ENCODE measurements at places on chromosomes 3 and 15.
A peak's percentile ranks its signal among the peaks of the same experiment; 100 is the strongest.

DNA sequence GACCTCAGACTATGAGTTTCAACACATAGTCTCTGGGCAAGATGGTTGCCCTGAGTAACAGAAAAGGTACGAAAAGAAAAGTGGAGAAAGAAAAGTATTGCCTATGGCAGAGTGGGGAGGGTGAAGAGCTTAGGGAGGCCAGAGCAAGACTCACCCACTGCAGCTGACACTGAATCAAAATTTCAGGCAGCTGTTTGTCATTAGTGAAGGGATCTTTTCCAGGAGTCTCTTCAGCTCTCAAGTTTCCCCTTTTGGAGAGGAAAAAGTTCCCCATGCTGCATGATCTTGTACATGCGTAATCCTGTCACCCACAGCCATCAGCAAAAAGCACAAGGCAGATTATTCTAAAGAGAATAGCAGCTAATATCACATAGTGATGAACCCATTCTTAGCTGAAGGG, 616.9 kb upstream of the GBE1 start:
- no peak for DNase-seq

- DNase-seq: no peak
Observed at GRCh38 chr3:189766416-189766815, 135.2 kb downstream of the TP63 start.

DNA sequence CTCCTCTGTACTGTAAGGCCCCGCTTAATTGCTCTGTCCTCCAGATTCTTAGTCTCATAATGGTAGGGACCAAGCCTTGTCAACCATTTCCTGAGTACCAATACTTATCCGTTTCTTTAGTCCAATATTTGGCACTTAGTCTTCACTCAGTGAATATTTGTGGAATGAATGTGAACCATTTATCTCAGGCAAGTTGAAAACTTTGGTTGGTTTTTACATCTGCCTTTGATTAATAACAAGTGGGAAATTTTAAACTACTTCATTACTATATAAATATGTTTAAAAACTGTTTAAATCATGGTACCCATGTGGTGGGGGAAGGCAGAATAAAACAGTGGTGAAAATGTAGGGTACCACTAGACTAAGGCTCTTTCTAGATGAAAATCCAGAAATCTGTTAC, 15.2 kb downstream of the CA12 start:
- DNase-seq: no peak

DNA sequence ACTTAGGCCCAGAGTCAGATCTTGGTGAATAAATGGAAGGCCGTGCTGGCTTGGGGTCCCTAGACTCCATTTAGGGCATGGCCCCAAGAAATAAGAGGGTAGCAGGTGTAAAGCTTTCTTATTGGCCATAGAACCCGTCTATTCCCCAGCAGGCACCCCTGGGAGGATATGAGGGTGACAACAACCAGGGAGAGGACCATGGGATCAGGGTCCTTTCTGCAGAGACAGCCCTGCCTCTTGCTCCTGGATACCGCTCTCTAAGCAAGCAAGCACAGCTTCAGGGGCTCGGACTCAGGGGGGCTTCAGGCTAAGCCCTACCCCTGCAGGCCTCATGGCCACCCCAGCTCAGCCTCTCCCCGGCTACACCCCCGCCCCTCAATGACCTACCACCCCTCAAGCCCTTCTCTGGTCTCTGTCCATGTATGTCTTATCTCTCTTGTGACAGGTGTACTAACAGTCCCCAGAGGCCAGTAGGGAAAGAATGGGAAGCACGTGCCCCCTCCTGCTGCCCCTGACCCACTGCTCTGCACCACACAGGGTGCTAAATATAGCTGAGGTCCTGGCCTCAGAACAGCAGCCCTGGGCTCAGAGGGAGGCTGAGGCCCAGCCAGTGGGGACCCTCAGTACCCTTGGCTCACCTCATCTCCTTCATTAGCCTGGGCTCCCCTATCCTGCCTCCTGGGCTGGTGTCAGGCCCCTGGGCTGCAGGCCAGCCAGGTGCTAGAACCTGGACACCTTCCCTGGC, 1.9 kb downstream of the XIRP1 start:
- DNase-seq: no peak

- peak; percentile 10 for DNase-seq
Observed at GRCh38 chr3:186025161-186025560, 83.7 kb downstream of the ETV5 start.

GRCh38 chr3:118912188-118912587, 122.5 kb downstream of the IGSF11 start:
- no peak for DNase-seq

DNA sequence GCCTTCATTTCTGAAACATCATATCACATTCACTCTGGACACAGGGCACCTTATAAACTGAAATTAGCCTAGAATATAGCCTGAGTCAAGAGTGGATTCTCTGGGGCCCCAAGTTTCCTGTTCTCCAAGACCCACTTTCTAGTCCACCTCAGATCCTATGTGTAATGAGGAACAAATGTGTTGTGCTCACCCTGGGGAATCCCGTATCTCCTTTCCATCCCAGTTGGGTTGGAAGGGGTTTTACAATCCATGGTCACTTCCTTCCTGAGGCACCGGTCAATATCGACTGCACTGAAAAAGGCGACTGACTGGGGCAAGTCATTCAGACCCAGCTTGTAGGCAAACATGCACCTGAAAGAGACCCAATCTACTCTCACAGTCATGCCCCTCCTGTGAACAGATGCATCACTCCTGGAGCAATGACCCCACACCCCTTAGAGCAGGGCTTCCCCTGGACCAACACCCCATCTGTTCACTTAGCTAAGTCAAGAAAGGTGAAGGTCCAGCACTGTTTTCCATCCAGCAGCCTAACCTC, 17.4 kb downstream of the POLG start:
- no peak for DNase-seq

DNA sequence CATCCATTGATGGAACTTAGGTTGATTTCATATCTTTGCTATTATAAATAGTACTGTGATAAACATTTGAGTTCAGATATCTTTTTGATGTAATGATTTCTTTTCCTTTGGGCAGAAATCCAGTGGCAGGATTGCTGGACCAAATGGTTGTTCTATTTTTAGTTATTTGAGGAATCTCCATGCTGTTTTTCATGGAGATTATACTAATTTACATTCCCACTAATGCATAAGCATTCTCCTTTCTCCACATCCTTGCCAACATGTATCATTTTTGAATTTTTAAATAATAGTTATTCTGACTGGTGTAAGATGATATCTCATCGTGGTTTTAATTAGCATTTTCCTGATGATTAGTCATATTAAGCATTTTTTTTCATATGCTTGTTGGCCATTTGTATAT, 144.0 kb upstream of the SUCLG2 start:
- DNase-seq: no peak

- DNase-seq: no peak
Observed at GRCh38 chr15:75149867-75150709, 51.6 kb upstream of the C15orf39 start.

DNA sequence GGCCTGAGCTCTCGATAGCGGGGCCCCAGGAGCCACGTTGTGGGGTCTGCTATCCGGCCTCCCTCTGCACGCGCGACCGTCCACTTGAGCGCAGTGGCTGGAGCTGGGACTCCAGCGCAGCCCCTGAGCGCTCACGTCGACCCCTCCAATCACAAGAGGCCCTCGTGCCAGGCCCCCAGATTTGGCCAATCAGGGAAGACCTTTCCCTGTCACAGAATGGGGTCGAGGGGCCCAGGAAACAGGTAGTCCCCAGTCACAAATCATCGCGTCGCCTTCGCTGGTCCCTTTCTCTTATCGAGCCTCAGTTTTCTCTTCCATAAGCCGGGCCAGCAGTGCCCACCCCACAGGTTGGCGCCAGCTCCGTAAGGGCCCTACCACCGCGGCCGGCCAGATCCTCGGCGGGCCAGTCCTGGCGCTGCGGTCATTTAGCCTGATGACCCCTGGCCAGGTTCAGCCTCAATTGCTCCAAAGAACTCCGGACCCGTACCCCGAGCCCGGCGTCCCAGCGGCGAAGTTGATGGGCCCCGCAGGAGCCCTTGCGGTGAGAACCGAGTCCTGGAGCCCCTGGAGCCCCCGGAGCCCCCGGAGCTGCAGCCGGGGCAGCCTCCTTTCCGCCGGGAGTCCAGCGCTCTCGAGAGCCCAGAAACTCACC, 435 bp downstream of the ALDH1L1 start:
- no peak for DNase-seq

- DNase-seq: no peak
Observed at GRCh38 chr3:66396888-66397287, 103.9 kb downstream of the LRIG1 start.

GRCh38 chr3:126845920-126846715, 136.8 kb upstream of the PLXNA1 start:
- DNase-seq: no peak

GRCh38 chr3:127684871-127685707, 12.3 kb downstream of the ABTB1 start:
- DNase-seq: no peak

GRCh38 chr3:102447272-102447671, 12.5 kb downstream of the ZPLD1 start:
- no peak for DNase-seq

- DNase-seq: no peak
Observed at GRCh38 chr3:118110211-118110610, 924.4 kb downstream of the IGSF11 start.

DNA sequence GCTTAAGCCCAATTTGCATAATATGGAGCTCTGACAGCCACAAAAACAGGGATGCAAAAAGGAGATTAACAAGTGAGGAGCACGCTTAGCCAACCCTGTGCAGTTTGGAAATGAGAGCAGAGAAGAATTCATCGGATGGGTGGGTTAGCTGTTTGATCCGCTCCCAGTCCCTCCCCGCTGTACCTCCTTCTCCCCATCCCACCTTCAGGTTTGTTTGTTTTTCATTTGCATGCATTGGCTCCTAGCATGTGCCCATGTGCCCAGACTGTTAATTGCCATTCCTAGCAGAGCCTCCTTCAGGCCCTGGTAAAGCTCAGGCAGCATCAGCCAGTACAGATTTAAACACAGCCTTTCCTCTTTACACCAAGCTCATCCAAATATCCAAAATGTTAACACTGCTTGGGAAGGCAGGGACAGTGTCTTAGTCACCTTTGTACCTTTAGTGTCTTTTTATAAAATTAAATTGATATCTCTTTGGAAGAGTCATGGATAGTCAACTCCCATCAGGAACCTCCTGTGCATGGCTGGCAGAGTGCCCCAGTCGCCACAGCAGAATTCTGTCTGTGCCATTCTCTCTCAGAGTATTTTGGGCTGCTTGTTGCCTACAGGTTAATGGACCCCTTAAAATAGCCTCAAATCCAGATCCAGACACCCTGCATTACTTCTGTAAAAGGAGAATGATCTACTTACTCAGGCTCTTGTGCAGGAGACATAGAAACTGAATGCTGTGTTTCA, 244.2 kb downstream of the LSAMP start:
- no peak for DNase-seq

DNA sequence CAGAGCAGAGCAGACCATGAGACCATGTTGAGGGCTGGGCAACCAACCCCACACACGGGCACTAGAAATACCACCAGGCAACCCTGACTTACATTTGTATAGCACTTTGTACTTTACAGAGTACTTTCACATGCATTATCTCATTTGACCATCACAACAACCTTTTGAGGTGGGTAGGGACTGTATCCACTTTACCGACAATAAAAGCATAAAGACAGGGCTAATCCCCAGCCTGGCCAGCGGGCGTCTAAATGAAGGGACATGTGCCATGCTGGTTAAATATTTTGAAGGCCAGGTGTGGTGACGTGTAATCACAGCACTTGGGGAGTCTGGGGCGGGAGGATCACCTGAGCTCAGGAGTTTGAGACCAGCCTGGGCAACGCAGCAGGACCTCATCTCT, 23.6 kb downstream of the RASGRP1 start:
- no peak for DNase-seq

- DNase-seq: no peak
Observed at GRCh38 chr15:61519296-61519695, 290.2 kb upstream of the RORA start.

DNA sequence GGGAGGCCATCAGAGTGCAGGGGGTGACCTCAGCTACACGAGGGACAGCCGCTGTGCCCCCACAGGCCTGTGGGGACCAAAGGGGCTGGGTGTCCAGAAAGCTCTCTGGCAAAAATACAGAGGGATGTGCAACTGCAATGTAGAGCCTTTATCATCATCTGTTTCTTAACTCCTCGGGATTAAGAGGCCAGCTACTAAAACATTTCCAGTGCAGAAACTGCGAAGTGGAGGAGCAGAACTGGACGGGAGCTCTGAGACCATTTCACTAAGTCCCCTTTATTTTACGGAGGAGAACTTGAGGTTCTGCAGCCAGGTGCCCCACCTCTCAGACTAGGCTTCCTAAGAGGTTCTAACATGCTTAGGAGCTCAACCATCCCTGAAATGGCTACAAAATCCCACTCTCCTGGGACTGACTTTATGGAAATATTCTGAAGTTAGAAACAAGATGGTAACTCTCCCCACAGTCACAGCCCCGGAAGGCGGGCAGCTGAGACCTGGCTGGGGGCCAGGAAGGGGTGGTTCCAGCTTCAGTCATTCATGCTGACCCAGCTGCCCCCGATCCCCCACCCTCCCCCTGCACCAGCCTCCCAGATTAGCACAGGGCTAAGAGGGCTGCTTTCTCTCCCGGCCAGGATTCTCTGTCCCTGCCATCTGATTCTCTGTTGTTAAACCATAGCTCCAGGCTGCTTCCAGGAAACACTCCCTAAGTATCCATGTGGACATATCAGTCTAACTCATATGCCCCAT, 40.3 kb downstream of the UMPS start:
- DNase-seq: no peak

- DNase-seq: no peak
Observed at GRCh38 chr3:121660356-121661171, at the start of gene HCLS1. TSS of gene HCLS1 (minus strand) at chr3:121660903. CDS start at chr3:121658347, 2,556 bp downstream.

DNA sequence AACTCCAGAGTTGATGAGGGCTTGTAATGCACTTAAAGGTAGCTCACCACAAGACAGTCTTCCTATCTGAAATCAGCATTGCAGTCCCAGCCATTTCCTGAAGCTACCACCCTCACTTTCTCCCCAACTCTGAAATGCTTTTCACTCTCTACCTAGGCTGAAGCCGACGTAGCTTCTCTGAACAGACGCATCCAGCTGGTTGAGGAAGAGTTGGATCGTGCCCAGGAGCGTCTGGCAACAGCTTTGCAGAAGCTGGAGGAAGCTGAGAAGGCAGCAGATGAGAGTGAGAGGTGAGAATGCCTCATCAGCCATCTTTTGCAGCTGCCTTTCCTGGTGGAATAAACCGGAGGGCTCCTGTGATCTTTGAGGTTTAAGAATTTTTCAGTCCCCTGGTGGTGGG, 14.3 kb downstream of the TPM1 start:
- DNase-seq: peak; percentile 94

- DNase-seq: peak; percentile 8
Observed at GRCh38 chr3:65761446-65762234, 277.1 kb downstream of the MAGI1 start.

DNA sequence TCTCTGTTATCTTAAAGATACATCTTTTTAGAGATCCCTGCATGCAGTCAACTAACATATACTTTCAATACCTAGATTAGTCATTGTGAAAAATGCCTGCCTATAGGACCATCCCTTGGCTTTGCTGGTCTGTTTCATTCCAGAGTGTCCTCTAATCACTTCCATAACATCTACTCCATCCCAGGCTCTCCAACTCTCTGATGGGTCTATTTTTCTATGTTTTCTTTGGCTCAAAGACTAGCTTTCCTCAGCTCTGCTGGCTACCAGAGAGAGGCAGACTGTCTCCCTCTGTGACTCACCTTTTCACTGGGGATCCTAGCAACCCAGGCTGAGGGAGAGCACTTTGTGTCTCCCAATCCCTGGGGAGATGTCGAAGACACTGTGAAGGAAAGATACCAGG, 547.7 kb upstream of the MCTP2 start:
- no peak for DNase-seq

Data from NCI-H2171 treated with DMSO at 0.1 percent for 48 hours (cell line).